Activated naive CD4-positive, alpha-beta T cell treated with anti-CD3 and anti-CD28 coated beads for 36 hours (primary cell): ENCODE measurements at places on chromosomes 2 and 18. TPM values are rescaled to one million over a fixed set of nuclear protein-coding genes. Genes with fewer than 3 reads are reported as not detected.

DNA sequence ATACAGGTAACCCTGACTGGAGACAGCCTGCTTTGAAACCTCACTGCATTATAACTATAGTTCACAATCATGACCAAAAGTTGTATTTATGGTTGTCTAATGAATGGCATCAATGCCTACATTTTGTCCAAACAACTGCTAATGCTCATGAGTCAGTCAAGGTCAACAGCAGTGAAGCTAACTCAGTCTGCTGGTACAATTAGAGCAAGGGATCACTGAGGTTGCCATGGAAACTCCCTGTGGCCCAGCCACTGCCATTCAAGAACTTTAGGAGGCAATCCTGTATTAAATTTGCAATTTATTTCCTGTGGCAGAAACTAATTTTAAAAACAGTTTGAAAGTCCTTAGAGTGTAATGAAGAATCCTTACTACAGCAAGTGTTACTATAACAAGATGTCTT, 185.1 kb upstream of the SMAD7 start:
- no peak for DNase-seq
- H3K27me3 ChIP-seq: no peaks in the 10 kb centered on the region
- H3K36me3 ChIP-seq: peaks cover 7% of the 10 kb centered on the region
- H3K27ac ChIP-seq: no peak overlapping the region

DNA sequence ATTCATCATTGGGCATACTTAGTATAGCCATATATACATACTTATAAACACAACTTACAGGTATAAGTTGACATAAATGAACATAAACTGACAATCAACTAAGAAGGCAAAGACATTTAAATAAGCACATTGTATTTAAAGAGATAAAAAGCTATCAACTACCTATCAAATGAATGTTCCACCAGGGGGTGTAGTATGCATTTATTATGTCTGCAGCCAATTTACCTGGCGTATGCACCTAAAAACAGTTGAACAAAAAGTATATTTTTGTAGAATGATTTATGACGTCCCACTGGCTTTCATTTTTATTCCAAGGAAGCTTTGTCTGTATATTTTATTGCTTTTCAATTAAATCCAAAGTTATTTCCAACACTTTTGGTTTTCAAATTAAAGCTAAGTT, 323.5 kb downstream of the AFF3 start:
- no peak for DNase-seq
- no peak overlapping the region for H3K27ac ChIP-seq
- no peaks in the 10 kb centered on the region for H3K36me3 ChIP-seq
- no peaks in the 10 kb centered on the region for H3K4me1 ChIP-seq
- no peak overlapping the region for H3K4me3 ChIP-seq

DNA sequence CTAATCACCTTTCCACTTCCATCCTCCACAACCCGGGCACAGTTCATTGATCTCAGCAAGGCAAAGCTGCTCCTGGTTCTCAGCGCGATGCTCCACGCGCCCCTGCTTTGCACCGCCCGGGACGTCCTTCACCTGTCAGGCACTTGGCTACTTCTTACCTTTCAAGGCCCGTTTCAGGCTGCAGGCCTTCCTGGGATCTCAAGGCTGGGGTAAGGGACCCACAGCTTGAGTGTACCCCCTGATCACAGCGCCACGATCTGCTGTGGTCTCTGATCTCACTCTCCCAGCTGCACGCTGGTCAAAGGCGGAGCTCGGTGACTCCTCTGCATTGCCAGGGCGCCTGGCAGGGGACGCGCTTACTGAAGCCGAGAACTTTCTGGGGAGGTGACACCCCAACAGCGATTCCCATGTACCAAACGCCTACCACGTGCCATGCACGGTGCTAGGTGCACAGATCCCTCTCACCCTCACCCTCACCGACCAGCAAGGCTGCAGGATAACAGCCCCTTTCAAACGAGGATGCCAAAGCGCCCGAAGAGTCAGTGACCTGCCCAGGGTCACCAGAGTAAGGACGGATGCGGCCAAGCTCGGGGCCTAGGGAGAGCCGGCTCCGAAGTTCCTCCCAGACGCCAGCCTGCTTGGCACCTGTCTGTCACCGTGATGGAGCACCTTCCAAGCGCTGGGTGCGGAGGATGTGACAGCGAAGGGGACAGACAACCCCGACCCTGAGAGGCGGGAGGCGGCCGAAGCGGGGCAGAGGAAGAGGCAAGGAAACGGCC, 818 bp downstream of the ITGB1BP1 start:
- H3K27ac ChIP-seq: peak overlapping the region; percentile 88
- H3K27me3 ChIP-seq: no peaks in the 10 kb centered on the region
- H3K36me3 ChIP-seq: peaks cover 24% of the 10 kb centered on the region
- peak; percentile 65 for DNase-seq
- peaks cover 39% of the 10 kb centered on the region for H3K4me1 ChIP-seq

- no peak overlapping the region for H3K4me3 ChIP-seq
- no peak overlapping the region for H3K27ac ChIP-seq
- no peaks in the 10 kb centered on the region for H3K36me3 ChIP-seq
- DNase-seq: no peak
- no peaks in the 10 kb centered on the region for H3K4me1 ChIP-seq
- H3K27me3 ChIP-seq: no peaks in the 10 kb centered on the region
Observed at GRCh38 chr2:184956856-184957255, 358.5 kb downstream of the ZNF804A start.

The SPRED2 gene
- 11.4 TPM for total RNA-seq
